Stimulated activated CD8-positive, alpha-beta memory T cell treated with anti-CD3 and anti-CD28 coated beads, Interleukin-7, amount 100 ng/mL, for 1 hour (primary cell): ENCODE measurements at places on chromosomes 7 and 10.

DNA sequence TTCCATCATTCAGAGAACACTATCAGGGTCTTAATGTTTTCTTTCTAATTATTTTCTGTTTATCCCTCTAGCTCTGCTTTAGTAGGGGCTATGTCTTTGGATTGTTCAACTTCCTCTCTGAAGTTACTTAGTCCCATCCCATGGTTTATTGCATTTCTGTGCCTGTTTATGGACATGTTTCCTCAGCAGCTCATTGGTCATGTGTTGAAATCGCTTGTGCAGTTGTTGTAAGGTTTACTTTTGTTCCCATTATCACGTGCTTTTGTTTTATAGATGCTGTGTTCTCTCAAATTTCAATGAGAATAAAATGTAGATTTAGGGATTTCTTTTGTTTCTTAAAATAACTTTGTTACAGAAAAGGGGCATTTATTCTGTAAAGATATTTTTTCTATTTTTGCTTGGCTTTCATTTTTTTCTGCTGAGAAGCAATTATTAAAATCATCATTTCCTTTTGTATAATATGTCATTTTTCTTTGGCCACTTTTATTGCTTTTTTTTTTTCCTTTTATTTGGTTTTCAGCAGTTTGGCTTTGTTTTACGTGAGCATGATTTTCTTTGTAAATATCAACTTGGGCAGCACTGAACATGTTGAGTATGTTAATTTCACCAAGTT, 110.9 kb downstream of the CCDC7 start:
- no peak for DNase-seq

DNA sequence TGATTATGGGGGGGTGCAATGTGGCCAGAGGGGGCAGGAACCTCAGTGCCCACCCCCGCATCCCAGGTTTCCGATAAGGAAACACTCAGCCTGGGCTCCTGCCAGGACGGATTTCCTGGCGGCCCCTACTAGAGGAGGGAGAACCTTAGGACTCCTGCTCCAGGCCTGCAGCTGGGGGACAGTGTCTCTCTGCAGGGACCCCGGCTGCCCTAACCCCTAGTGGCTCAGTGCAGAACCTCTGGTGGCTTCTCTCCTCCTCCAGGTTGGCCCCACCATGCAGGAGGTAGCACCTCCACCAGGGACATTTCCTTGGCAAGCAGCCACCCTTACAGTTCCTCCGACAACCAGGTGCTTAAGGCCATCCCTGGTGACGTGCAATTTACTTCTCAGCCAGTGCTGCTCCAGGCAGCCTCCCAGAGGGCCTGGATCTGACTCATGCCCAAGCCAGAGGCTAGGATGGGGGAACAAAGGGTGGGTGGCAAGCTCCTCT, 31.9 kb downstream of the SH2B2 start:
- DNase-seq, result no peak

DNA sequence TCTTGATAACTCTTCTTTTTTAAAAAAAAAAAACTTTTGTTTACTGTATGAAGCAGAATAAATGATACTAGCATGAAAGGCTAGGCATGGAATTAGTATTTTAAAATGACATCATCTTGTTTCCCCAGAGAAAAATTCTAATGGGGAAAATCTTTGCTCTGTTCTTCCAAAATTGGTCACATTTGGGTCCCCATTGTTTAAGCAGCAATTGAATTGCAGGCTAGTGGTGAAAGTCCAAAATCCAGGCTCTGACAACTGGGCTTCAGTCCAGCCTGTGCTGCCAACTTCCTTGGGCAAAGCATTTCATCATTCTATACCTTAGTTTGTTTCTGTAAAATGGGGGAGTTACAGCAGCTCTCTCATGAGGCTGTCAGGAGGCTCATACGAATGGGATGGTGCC, 726.4 kb downstream of the KCNMA1 start:
- DNase-seq, result no peak

DNA sequence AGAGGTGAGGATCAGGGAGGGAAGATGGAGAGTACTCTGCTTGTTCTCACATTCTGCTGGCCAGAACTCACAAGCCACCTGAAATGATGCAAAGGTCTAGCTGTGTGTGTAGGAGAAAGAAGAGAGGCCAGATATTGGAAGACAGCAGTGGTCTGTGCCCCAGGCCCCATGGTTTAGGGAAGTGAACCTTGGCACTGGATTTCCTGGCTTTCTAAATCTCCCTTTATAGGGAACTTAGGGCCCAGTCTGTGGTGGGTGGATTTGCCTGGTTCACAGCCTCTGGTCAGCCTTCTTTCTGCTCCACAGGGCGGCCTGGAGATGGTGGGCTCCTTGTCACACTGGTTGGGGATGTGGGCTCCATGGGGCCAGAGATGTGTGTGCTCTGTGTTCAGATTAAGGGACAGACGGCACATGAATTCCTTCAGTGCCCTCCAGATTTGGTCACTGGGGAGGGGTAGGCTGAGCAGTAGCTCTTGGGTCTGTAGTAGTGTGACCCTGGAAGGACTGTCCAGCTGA, 9.5 kb upstream of the SH2D4B start:
- no peak for DNase-seq

GRCh38 chr7:39978230-39978934, 28.3 kb downstream of the CDK13 start:
- DNase-seq, result no peak

GRCh38 chr10:33653584-33654367, 319.3 kb upstream of the NRP1 start:
- no peak for DNase-seq

DNA sequence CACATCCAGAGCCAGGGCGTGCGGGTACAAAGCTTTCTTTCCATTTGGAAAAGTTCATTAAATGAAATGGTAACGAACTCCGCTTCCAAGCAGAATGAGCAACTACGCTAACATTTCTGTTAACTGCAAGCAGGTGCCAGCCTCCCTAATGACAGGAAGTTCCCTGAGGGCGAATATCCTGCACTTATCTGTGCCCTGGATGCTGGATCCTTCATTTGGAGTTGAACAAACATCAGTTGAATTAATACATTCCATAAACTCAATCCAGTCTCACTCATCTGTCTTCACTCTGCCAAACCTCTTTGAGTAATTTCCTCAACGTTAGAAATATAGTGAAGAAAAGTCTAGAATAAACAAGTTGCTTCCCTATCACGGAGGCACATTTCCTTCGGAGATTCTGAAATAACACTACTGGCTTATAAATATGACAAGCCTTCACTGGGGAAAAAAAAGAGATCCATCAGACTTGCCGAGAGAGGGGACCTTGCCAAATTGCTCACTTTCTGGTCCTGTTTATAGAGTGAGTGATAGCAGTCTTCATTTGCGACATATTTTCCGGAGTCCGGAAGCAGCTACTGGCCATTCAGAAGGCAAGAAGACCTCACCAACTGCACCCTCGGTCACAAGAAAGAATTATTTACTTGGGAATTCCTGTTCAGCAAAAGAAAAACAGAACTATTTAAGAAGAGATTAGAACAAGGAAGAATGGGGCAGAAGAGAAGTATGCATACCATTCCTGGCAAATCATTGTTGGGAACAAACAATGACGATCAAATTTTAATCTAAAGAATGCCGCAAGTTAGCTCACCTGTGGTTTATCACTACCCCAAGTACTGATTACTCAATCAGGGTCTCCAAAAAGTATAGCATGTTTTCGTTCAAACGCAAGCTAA, 196.4 kb downstream of the FAM107B start:
- DNase-seq, result no peak
